Bronchial epithelial cell (primary cell): ENCODE measurements at places on chromosomes 1 and 21. TPM values are rescaled to one million over a fixed set of nuclear protein-coding genes. Genes with fewer than 3 reads are reported as not detected.

GPR52 gene
- total RNA-seq, result 1.1 and 1.5 TPM in 2 replicates

RPS6KC1 gene
- 12.9 and 19.7 TPM in 2 replicates for total RNA-seq

SYT6 gene
- not detected in 2 replicates for total RNA-seq

ACTA1 gene
- not detected in 2 replicates for total RNA-seq

ERI3 gene
- total RNA-seq, result 22.1 and 28.9 TPM in 2 replicates

UBASH3A gene
- total RNA-seq, result not detected in 2 replicates

TMEM79 gene
- total RNA-seq, result 7.1 and 30.7 TPM in 2 replicates

CA6 gene
- total RNA-seq, result not detected in 2 replicates
